ENCODE measurements at places on chromosomes 12 and 14.

GRCh38 chr12:85060916-85061315 is 24.8 kb downstream of the LRRIQ1 start:
- no peak for DNase-seq

- no peak for DNase-seq
Measured at GRCh38 chr14:101859958-101860357, 98.4 kb downstream of the PPP2R5C start.

DNA sequence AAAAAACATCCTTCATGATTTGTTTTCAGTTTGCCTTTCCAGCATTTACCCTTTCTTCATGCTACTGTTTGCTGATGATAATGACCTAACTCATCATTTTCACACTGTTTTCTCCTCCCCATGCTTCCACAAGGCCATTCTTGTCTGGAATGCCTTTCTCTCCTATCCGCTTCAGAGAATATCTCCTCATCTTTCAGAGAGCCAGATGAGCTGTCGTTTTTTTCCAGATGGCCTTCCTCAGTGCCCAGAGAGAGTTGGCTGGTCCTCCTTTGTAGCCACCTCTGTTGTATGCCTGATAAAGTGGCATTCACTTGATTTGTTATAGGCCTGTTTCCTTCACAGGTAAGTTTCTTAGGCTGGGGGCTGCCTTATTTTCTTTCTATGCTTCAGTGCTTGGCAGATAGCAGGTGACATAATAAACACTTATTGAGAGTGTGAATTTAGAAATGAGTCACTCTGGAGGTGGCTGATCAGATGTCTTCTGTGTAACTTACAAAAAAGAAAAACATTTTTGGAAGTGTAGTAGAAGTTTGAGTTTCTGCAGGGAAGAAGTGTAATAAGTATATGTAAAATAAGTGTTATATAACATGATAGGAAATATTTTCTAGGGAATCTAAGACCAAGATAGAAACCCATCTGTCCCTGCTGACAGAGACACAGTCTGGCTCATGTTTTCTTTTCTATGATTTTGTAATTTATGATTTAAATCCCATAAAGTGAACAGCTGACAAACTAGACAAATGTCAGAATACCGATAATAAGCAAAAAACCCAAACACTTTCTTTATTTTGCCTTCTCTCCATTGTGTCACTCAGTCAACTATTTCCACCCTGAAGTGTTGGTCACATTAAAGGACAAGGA is 174.5 kb downstream of the DACT1 start:
- no peak for DNase-seq

DNA sequence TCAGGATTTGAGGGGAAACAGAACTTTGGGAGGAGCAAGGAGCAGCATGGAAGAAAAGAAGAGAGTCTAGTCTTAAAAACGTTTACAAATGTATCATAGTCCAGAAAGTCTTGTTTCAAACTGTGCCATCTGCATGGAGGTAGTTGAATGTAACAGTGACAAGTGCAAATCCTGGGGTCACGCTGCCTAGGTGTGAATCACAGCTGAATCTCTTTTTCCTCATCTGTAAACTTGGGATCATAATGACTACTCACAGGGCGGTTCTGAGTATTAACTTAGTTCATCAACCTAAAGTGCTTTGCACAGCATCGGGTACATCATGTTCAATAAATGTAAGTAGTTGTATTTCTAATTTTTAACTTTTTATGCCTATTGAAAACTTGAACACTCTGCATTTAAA is 208.5 kb downstream of the CHST11 start:
- DNase-seq, result no peak

DNA sequence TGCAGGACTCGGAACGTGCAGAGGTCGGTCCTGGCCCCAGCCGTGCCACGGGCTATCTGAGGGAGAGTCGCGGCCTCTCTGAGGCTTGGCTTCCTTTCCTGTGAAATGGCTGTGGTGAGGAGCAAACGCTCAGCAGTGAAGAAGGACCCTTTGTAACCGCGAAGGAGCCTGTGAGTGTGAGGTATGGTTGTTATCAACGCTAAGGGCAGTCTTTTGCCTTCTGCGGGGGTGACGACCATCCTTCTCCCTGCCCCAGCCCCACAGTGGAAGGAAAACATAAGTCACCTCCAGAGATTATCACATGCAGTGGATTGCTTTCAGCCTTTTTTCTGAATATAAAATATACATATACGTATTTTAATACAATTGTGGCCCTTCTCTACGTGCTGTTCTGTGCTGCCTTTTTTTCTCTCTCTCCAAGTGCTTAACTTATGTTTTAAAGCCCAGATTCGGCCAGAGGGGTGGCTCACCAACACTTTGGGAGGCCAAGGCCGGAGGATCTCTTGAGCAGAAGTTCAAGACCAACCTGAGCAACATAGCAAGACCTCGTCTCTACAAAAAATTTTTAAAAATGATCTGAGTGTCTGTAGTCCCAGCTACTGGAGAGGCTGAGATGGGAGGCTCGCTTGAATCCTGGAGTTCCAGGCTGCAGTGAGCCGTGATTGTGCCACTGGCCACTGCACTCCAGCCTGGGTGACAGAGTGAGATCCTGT is 17.4 kb downstream of the TAMALIN start:
- no peak for DNase-seq

DNA sequence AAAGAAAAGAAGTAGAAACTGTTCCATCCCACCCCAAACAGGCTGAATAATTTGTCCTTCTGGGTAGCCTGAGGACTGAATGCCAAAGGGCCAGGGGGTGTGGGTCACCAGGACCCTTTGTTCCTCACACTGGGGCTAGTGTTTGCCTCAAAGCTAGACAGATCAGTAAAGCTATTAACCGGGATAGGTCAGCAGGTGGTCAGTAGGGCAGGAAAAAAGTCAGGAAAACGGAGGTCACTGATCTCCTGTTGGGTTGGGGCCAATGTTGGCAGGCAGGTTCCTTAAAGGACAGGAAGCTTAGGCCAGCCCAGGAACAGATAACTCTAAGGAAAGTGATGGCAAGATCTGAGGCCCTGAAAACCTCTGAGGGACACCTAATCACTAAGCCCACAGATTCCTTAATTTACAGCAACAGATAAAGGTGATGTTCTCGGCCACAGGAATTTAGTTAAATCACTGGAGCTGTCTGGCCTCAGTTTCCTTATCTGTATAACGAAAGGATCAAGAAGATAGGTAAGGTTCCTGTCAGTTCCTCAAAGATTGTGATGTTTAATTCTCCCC is 22.7 kb upstream of the TMPO start:
- no peak for DNase-seq

DNA sequence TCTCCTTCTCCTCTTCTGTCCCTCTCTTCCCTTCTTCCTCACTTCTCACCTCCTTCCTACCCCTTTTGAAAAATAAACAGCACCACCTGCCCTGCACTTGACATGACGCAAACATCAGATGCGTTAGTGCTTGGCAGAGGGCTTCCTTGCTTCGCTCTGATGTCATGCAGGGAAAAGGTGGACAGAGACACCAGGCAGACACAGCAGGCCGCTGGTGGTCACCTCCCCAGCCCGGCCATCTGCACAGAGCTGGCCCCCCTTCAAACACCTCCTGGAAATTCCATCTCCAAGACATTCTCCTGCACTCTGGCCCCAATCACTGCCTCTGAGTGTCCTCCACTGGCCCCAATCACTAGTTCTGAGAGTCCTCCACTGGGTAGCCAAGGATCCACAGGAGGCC is 353.6 kb downstream of the MED13L start:
- no peak for DNase-seq

All from stimulated activated CD4-positive, alpha-beta T cell treated with anti-CD3 and anti-CD28 coated beads, Interleukin-4, amount 100 ng/mL, for 48 hours (primary cell).